Fibroblast of skin of abdomen (primary cell): ENCODE measurements at places on chromosomes 4 and X.

DNA sequence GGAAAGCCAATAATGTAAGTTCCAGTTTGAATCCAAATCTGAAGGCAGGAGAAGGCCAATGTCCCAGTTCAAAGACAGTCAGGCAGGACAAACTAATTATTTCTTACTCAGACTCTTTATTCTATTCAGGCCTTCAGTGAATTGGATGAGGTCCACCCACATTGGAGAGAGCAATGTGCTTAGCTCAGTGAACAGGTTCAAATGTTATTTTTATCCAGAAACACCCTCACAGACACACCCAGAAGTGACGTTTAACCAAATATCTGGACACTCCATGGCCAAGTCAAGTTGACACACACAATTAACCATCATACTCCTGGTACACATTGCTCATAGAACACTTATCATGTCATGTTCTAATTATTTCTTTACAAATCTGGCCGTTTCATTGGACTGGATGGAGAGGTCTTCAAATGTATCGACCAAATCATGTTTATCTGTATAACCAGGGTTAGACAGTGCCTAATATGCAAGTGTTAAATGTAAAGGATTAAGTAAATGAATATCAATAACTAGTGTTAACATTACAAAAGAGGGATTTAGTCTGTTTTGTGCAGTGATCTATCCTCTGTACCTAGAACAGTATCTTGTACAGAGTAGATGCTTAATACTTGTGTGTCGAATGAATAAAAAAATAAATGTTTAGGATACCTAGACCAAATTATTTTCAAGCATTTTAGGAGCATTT is 27.1 kb upstream of the XK start:
- DNase-seq: no peak

GRCh38 chr4:118367872-118368271 is 15.1 kb upstream of the PRSS12 start:
- no peak for DNase-seq

GRCh38 chr4:81682492-81682891 is 210.8 kb upstream of the RASGEF1B start:
- no peak for DNase-seq

DNA sequence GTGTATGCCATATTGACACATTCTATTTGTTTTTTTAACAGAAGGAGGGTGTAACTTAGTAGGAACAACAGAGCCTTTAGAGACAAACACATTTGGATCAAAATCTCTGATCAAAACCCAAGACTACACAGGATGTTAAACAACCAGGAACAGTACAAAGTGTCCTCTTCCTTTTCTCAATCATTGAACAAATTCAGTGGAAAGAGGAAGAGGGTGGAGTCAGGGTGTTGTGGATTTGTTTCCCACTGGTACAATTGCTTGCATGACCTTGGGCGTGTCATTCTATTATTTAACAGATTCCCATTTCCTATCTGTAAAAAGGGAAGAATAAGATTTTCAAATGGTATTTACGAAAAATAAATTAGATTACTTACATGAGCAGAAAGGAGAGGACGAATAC is 1162.8 kb upstream of the PRKX start:
- no peak for DNase-seq

GRCh38 chr4:7971881-7972500 is 32.3 kb upstream of the AFAP1 start:
- DNase-seq: no peak

DNA sequence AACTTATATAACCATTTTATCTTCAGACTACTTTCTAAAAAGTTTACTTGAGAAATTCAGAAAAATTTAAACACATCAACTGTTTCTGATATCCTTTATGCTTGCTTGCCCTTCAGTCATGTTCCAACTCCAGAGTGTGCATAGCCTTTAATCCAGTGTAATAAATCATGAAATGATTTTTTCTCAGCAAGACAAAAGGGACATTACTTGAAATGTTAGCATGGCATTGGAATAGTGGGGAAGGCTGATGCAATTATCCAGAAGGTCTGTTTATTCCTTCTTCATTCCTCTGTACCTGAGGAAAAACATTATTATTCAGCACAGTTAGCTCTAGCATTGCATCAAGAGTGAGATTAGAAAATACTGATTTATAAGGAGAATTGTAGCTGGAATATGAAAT is 209.9 kb downstream of the SLC7A11 start:
- DNase-seq: no peak

GRCh38 chr4:79540143-79540542 is 132.1 kb upstream of the GK2 start:
- DNase-seq: no peak

DNA sequence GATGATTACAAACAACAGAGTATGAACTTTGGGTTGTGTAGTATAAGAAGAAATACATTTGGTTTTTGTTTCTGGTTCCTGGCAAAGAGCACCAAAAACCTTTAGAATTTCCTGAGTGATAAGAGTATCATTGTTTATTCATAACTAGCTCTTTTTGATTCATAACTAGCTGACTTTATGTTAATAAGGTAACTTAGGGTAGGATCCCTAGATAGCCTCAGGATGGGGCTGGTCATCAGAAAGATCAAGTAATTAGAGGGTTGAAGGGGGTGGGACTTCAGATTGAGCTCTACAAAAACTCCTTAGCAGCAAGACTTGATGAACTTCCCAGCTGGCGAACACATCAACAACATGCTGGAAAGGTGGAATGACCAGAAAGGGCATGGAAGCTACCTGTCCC is 166.5 kb downstream of the SCFD2 start:
- no peak for DNase-seq

GRCh38 chr4:85102606-85103005 is 136.1 kb upstream of the WDFY3 start:
- peak; percentile 27 for DNase-seq

DNA sequence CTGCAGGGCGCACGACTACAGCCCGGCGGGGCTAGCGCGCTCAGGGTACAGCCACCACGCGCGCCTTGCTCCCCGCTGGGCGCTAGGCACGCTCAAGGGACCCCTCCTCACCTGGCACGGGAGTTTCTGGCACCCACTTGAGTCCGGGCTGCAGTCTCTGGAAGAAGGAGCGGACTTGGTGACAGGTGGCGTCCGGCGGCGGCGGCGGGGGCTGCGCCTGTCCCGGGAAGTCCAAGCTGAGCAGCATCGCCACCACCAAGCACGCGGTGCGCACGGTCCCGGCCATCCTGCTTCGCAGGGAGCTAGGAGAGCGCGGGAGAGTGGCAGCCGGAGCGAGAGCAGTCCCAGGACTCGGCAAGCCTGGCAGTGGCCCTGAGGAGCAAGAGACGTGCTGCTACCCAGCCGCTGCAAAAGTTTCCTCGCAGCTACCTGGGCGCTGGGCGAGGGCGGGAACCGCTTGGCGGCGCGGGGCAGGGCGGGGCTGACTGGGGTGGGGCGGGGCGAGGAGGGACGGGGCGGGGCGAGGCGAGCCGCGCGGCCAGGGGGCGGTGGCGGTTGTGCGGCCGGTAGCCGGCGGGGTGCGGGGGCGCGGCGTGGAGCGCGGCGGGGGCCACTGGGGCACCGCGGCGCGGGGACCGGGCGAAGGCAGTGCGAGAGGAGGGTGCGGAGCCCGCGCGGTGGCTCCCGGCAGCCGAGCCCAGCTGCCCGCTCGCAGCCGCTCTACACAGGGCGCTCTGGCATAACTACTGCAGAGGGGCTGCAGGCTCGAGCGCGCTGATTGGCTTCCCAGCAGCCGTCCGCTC is at the start of gene GPC3:
TSS of gene GPC3 (minus strand) at position 431 of the 803 bp plus-strand sequence.
- DNase-seq: peak; percentile 62

DNA sequence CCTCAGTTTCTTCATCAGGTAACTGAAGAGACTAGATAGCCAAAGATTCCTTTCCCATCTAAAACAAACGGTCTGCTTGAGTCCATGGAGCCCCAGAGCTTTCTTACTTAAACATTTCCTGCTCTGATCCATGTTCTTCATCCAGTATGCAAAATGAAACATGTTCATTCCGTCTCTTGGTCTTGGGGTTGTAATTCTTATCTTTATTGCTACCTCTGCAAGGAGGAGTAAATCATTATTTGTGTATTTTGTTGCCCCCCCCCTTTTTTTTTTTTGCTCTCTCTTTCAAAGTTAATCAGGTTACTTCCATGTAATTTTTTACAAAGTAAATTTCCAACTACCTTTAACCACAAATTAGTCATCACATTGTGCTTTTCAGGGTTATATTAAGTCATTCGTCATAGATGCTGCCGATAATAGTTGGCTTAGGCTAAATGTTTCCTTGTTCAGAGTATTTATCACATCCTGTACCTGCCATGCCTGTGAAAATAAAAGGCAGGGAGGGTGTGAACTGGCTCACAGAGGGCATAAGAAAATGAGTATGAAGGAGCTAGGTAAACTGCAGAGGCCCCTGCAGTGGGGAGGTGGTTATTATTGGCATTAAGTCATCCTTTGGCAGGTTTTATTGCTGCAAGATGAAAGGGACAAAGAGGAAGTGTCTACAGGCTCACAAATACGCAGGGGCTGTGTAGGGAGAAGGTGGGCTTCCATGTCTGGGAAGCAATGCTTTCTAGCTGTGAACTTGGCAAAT is 76.7 kb upstream of the HS3ST1 start:
- no peak for DNase-seq

GRCh38 chr4:42412251-42412650 is 15.0 kb downstream of the SHISA3 start:
- peak; percentile 86 for DNase-seq

GRCh38 chr4:80912350-80912749 is 118.2 kb upstream of the BMP3 start:
- no peak for DNase-seq

DNA sequence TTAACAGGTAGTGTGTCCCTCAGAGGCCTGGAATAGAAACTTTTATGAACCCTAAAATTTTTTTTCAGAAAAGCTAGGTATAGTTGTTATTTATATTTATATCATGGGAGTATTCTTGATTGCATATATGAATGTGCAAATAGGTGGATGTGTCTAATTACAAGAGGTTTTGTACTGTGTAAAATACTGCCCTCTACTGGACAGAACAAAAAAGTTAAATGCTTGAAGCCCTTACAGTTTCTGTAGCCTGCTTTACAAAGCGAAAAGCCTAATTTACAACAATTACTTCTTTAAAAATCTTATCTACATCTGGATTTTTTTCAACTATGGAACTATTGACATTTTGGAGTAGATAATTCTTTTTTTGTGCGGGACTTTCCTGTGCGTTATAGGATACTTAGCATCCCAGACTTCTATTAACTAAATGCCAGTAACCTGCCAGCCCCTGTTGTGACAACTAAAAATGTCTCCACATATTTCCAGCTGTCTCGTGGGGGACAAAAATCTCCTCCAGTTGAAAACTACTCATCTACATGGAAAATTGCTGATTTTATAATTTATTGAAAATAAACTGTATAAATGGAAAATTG is 35.1 kb downstream of the ENPEP start:
- peak; percentile 54 for DNase-seq

- peak; percentile 77 for DNase-seq
These were observed 8.3 kb upstream of the ASB5 start for GRCh38 chr4:176277162-176277904.

DNA sequence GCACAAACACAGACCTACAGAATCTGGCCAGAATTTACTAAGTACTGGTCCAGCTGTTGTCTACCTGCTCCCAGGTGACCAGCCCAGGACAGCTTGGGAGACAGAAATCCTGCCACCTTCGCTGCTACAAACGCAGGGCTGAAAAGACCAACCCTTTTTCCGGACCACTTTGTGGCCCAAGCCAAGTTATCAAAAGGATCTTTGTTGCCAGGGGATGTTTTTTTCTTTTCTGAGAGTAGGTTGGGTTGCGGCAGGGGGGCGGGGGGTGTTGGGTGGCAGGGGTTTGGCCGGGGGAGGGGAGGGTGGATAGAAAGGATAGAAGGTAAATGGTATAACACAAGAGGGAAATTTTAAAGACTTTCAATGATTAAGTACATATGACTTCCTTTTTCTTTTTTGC is 63.4 kb downstream of the STOX2 start:
- DNase-seq: no peak

GRCh38 chr4:13930155-13930554 is 302.6 kb upstream of the BOD1L1 start:
- DNase-seq: no peak

GRCh38 chrX:148784856-148785255 is 284.4 kb downstream of the AFF2 start:
- DNase-seq: no peak

- DNase-seq: no peak
These were observed 43.5 kb downstream of the CCDC158 start for GRCh38 chr4:76377481-76377901.

GRCh38 chr4:19239565-19239964 is 1012.1 kb upstream of the SLIT2 start:
- DNase-seq: peak; percentile 78

DNA sequence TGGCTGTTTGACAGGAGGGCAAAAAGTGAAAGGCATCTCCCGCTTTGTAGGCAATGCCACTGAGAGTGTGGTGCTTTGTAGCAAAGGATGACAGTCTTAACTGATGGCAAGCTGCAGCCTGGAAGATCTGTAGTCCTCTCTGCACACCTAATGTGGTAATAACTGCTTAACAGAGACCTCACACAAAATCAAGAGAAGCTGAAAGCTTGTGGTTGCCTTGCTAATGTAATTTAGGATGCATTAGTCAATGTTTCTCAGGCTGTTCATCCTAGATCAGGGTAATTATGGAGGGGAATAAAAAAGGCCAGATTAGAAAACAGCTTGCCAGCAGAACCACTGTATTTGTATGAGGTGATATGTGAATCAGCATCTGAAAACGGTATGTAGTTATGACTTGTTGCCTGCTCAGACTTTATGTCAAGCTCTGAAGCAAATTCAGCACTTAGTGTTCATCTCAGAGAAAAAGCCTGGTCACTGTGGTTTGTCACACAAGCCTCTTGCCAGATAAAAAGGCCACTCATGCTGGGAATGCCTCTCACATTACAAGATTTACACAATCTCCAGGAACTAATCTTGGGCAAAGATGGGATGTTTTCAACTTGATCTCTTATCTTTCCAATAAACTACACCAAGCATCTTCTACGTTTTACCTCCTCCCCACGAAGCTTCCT is 130.8 kb downstream of the ENOX2 start:
- DNase-seq: peak; percentile 58

DNA sequence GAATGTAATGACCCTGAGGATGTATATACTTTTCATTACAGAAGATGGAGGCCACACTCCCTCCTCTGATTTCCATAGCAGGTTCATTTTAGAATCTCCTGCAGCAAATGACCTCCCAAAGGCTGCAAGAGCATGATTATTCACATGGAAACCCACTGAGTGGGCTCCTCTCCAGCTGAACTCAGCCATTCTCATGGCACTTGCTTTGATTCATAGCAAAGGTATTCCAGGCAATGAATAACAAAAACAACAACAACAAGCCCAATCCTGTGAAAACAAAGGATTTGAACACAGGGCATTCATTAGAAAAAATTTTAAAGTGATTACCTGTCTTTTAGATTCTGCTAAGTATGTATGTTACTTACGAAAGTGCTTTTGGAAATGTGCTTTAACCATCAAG is 894.0 kb upstream of the FRG1 start:
- no peak for DNase-seq

DNA sequence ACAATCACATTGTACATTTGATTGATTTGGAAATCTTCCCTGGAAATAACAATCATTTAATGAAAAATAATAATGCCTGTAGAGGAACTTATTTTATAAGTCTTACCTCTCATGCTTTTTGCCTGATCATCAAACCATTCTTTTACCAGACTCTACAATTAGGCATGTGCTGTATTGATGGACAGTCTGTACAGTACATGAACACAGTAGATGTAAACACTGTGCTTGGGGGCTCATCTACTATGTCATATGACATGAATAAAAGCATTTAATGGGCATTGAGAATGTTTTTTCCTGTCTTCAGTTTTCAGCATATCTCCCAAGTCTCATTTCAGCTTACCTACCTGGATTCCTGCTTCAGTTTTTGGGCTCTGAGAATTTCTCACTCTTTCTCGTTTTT is 1070.9 kb downstream of the STIM2 start:
- DNase-seq: no peak
